ENCODE measurements at places on chromosomes 6 and 20. TPM values are rescaled to one million over a fixed set of nuclear protein-coding genes. Genes with fewer than 3 reads are reported as not detected.

The TSPO2 gene
- not detected for total RNA-seq

DNA sequence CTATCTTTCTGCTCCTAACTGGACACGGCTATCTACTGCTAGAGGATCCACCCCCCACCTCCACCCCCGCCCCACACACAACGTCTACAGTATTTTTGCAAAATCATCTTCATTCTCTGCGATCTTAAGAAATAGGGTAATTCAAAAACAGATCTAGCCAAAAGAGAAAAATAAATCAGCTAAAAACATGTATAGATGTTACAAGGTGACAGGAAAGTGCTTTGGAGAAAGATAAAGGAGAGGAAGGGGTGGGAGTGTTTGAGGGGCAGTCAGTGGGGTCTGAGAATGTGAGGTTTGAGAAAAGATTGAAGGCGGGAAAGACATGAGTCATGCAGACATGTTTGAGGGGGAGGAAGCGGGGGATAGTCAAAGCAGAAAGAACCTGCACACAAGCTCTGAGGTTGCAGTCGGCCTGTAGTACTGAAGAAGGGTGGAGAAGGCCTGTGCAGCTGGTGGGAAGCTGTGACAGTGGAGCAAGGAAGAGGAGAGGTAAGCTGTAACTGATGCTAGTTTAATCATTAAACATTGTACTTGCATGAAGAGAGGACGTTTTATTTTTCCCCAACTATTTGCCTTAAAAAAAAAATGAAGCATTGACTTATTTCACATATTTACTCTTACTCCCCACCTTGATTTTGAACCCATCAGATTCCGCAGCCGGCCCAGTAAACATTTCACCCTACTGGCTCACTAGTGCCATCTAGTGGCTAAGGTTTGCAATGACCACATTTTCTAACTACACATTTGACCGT lies 332.6 kb downstream of the ADGRB3 start:
- DNase-seq, result peak; percentile 81

The SYTL3 gene
- 16.4 TPM for total RNA-seq

DNA sequence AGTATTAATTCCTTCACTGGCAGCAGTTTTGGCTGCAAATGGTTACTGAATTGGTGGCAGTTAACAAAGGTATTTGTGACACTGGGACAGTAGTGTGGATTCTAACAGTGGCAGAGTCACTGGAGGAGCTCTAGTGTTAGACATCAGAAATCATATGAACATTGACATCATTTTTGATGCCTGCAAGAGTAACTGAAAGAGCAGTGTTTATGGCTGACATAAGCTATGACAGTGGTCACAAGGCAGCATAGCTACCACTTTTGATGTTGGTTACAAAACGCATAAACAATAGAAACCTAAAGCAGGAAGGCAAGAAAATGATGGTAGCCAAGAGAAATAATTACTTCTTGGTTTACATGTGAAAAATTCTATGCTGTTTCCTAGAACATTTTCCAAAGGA lies 326.7 kb upstream of the MAN1A1 start:
- no peak for DNase-seq

- DNase-seq, result no peak
Measured at GRCh38 chr20:49595346-49595745, 27.4 kb upstream of the PTGIS start.

DNA sequence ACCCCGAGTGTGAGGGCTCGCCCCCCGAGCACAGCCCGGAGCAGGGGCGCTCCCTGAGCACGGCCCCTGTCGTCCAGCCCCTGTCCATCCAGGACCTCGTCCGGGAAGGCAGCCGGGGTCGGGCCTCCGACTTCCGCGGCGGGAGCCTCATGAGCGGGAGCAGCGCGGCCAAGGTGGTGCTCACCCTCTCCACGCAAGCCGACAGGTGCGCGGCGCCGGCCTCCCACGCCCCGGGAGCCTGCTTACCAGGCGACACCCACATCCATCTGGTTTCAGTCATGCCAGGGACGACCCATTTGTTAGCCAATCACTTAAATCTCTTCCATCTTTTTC lies 73.5 kb upstream of the PBOV1 start:
- no peak for DNase-seq

DNA sequence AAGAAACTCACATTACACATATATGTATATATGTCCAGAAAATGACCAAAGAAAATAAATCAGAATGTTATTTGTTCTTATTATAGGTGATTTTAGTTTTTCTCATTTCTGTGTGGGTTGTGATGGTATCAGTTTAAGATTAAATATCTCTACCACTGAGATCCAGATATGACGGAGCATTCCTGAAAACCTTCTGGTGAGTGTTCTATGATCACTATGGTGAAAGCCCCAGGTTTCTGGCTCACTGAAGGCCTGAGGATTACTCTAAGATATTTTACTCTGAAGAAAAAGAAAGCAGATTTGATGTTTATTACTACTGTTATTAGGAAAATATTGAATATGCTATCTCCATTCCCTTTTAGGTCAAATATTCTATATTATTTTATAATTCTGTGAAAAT lies 62.8 kb upstream of the L3MBTL3 start:
- DNase-seq, result no peak

The RAET1L gene
- not detected for total RNA-seq

The SERINC3 gene
- total RNA-seq, result 48.4 TPM

The NXT1 gene
- total RNA-seq, result 90.7 TPM

DNA sequence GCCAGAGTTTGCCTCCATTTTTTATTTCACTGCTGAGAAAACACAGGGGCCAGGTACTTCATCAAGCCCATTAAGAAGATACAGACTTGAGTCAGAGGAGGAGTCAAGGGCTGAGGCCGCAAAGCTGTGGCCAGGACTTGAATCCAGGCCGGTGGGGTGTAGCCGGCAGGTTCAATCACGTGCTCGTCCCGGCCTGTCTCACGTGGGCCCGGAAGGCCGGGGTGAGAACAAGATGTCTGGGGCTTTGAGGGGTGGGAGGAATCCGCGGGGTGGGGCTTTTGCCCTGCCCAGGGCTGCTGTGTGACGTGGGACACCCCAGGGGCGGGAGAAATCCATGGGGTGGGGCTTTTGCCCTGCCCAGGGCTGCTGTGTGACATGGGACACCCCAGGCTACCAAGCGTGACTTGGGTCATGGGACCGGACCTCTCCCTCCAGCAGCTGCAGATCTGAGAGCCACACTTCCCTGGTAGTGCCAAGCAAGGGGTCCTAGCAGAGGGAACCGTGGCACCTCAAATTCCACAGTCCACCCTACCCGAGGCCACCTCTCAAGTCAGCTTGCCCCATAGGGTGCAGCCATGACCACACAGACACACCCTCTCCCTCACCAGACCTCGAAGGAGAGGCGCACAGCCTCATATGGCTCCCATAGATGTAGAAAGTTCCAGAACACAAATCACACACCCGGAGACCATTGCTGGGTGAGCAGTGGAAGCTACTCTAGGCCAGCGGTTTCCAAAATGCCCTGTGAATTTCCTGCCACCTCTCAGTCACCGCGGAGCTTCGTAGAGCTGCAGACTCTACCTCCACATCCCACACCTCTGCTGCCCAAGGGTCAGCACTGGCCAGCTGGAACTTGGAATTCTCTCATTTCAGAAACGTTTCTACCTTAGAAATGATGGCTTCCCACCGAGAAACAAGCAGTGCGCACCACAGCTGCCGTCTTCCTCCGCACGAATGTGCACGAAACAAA lies 156.1 kb downstream of the DLL1 start:
- no peak for DNase-seq

The UBD gene
- total RNA-seq, result not detected

GRCh38 chr20:47451602-47451904 lies 50.1 kb upstream of the NCOA3 start:
- DNase-seq, result no peak

- no peak for DNase-seq
Measured at GRCh38 chr20:15625981-15626380, 947.3 kb downstream of the KIF16B start.

The ZSCAN23 gene
- 1.1 TPM for total RNA-seq

DNA sequence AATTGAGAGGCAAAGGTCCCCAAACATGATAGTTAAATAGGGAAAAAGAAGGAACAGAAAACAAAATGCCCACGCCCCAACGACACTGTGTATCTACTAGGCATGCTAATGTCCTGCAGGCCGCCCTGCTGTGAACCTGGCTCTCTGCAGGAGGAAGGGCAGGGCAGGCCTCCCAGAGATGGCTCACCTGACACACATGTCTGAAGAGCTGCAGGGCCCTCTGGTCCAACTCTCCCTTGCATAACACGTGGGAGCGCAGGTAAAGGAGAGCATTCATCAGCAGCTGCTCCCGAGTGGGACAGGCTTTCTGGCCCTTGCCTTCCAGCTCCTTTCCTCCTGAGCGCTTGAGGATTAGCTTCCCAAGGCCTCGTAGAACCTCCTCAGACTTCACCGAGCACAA lies 53.7 kb upstream of the LYRM2 start:
- no peak for DNase-seq

DNA sequence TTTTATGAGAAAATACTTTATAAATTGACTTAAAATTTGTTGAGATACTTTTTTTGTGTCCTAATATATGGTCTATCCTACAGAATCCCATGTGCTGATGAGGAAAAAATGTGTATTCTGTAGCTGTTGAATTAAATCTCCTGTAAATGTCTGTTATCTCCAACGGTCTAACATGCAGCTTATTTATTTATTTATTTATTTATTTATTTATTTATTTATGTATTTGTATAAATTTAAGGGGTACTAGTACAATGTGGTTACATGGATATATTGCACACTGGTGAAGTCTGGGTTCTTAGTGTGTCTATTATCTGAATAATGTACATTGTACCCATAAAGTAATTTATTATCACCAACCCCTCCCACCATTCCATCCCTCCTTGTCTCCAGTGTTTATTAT lies 315.5 kb downstream of the TENT5A start:
- no peak for DNase-seq

The XKR7 gene
- total RNA-seq, result 0.02 TPM

DNA sequence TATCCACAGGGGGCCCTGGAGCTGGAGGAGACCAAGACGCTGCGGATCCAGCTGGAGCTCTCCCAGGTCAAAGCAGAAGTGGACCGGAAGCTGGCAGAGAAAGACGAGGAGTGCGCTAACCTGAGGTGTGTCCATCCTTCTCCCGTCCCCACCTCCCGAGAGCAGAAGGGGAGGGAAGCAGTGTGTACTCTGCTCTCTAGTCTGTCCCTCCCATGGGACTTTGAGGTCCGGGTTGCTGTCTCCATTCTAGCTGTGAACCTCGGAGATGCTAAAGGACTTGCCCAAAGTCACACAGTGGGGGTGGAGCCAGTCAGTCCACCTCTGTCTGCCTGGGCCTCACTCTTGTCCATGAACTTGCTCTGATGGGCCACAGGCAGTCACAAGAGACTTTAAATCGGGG lies 44.1 kb downstream of the MYH7B start:
- no peak for DNase-seq

GRCh38 chr6:43308990-43309477 lies 408 bp upstream of the CRIP3 start:
- DNase-seq, result no peak

DNA sequence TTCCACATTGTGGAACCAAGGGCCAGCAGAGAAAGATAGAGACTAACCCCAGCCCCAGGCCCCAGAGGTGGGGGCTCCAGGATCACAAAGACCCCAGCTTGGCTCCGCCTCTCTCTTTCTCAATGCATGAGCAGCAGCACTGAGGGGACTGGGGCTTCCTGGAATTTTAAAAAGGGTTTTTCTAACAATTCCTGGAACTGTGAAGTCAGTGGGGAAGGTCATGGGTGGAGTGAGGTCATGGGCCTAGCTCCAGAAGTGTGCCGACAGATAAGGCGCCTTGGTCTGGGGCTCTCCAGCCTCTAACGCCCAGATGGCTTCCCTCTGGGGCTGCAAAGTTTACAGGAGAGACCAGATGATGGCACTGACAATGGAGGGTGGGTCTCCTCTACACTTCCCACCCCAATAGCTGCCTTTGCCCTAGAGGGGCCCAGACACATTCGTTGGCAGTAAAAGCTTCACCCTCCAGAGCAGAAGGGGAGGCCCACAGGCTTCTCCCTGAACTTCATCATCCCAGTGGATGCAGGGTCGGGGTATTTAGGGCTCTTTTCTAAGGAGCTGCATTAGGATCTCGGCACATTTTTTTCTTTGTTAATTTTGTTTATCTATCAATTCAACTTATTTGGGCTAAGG lies 46.9 kb upstream of the CD93 start:
- DNase-seq, result no peak

- DNase-seq, result peak; percentile 34
Measured at GRCh38 chr6:84671183-84671582, 93.2 kb downstream of the TBX18 start.

- DNase-seq, result no peak
Measured at GRCh38 chr6:114833211-114833610, 490.4 kb upstream of the HS3ST5 start.

DNA sequence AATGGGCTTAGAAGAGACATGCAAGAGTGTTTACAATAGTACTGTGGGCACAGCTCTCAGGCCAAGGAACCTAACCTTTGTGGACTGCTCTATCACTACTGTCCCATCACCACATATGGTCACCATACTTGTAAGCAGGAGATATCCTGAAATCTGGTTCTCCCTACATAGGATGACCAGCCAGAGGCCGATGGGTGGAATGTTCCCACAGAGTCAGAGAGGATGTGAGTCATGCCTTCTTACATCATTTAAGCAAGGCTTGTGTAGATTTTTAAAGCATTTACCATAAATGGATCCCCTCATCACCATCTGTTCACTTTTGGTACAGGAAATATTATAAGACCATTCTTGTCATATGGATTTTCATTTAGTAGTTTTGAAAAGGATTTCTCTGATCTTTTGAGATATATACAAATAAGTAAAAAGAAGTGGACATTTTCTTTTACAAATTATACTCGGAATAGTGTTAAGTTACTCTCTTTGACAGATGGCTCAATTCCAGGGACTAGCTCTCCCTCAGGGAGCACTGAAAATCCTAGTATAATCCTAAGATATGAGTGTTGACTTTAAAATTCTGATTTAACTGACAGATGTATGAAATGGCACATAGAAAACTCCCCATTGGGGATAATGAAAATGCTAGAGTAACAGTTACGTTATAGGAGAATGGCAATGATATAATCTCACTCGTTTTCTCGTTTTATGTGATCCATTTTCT lies 6.6 kb downstream of the HTR1B start:
- peak; percentile 39 for DNase-seq

The ACSS1 gene
- total RNA-seq, result 13.0 TPM

The LRRN4 gene
- 2.3 TPM for total RNA-seq

GRCh38 chr6:80363501-80364122 lies 257.1 kb downstream of the BCKDHB start:
- no peak for DNase-seq

All from SJCRH30 (cell line).